ENCODE measurements at places on chromosomes 1 and 21.

DNA sequence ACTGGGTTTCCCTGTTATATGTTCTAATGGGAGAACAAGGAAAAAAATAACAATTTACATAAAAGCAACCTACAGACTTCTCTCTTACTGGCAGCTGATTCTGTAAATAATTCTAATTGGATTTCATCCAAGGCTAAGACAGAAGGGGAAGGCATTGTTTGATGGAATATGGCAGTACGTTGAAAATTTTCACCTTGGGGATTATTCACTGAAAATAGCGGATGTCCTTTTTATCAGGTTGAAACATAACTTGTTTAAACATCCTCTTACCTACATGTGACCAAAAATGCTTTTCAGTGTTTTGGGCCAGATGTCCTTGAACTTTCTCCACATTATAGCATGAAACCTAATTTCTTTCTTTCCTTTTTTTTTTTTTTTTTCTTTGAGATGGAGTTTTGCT lies 24.9 kb downstream of the TSNAX start:
- no peak overlapping the region for H3K4me3 ChIP-seq
- no peak for DNase-seq
- H3K27me3 ChIP-seq = no peaks in the 10 kb centered on the region
- no peaks in the 10 kb centered on the region for H3K36me3 ChIP-seq

DNA sequence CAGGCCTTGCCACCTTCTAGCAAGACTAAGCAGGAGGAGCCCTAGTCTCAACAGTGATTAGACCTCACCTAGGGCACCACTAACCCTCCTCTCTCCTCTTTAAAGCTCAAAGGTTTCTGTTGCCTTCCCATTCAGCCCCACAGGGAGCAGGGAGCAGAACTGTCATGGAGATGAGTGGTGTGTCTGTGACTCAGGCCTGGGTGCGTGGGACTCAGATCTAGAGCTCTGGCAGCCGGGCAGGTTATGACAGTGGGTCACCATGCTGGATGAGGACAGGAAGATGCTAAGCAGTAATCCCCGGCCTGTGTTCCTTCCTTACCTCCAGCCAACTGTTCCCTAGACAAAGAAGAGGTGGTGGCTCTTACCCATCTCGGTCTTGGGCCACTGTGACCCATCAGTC lies 60.1 kb upstream of the COA6 start:
- H3K27me3 ChIP-seq = no peaks in the 10 kb centered on the region
- H3K4me3 ChIP-seq = no peak overlapping the region
- no peaks in the 10 kb centered on the region for H3K4me1 ChIP-seq

DNA sequence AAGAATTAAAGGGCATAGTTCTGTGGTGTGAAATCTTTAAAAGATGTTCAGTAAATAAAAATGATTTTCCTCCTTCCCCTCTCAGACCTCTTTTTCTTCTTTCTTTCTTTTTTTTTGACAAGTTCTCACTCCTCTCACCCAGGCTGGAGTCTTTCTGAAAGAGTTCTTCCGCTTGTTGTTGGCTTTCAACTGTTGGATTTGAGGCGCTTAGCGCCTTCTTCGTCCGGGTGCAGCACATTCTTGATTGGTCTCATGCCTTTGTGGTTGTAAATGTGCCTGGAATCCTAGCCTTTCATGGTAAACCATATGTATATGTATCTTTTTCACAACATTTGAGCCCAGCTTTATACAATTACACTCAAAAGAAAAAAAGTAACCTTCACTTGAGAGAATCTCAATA lies 980 bp upstream of the METTL18 start:
- H3K4me1 ChIP-seq = peaks cover 14% of the 10 kb centered on the region
- no peaks in the 10 kb centered on the region for H3K27me3 ChIP-seq
- no peak overlapping the region for H3K27ac ChIP-seq
- no peaks in the 10 kb centered on the region for H3K36me3 ChIP-seq
- DNase-seq = peak; percentile 30

DNA sequence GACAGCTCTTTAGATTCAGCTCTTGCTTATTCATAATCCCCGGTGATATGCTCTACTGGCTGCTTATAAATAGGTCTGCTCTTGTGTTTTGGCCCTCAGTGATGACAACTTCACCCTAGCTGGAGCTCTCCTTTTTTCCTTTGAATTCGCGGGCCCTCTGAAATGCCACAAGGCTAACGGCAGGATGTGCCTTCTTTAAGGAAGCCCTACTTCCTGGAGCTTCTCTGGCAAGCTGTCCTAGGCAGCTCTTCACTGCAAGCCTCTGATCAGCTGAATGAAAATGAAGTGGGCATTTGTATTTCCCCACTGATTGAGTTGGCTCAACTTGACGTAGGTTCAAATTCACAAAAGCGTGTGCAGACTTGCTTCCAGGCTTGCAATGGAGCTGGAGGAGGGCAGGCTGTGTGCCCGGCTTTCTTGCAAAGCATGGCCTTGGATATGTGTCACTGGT lies 22.2 kb downstream of the SGIP1 start:
- H3K36me3 ChIP-seq = no peaks in the 10 kb centered on the region
- H3K4me1 ChIP-seq = no peaks in the 10 kb centered on the region
- DNase-seq = no peak
- no peak overlapping the region for H3K4me3 ChIP-seq

DNA sequence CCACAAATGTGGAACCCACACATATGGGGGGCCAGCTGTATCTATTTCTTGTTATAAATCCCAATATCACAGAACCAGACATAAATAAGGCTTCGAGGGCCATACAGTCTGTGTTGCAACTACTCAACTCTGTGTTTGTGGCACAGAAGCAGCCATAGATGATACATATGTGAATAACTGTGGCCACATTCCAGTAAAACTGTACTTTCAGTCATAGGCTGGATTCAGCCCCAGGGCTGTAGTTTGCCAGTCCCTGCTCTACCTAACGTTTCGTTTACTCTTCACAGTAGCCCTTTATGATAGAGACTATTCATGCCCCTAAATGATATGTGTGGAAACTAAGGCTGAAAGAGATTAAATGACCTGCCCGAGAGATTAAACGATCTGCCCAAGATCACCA lies 48.7 kb downstream of the FHAD1 start:
- DNase-seq = no peak
- no peaks in the 10 kb centered on the region for H3K27me3 ChIP-seq
- H3K27ac ChIP-seq = no peak overlapping the region

DNA sequence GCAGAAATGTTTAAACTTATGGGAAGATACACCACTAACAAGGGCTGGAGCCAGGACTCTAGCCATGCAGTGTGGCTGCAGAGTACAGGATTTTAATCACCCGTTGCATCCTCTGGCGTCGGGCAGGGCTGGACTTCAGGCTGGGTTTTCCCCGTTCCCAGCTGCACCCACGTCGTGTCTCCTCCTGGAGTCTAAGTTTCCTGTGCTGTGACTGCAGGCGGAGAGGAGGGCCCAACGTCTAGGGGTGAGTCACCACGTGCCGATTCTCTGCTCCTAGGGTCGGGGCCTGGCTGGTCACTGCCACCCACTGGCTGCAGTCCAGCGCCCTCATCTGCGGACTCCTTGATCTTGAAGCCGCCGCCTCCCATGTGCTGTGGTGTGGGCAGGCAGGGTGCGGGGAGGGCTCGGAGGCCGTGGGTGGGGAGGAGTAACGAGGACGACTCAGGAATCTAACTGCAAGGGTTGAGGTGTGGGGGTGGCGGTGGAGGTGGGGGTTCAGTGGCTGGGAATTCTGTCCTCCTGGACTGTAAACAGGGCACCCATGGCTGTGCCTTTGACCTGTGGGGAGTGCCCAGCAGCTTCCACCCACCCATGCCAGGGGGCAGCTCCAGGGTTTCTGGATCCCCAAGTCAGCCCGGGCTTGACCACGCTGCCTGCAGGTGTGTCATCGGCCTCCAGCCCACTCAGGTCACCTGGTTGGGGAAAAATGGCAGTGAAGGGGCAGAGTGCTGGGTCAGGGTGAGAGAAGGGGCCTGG lies 77.8 kb downstream of the ALPL start:
- peak; percentile 34 for DNase-seq
- H3K4me1 ChIP-seq = peaks cover 28% of the 10 kb centered on the region
- H3K27ac ChIP-seq = no peak overlapping the region
- peaks cover 43% of the 10 kb centered on the region for H3K27me3 ChIP-seq

DNA sequence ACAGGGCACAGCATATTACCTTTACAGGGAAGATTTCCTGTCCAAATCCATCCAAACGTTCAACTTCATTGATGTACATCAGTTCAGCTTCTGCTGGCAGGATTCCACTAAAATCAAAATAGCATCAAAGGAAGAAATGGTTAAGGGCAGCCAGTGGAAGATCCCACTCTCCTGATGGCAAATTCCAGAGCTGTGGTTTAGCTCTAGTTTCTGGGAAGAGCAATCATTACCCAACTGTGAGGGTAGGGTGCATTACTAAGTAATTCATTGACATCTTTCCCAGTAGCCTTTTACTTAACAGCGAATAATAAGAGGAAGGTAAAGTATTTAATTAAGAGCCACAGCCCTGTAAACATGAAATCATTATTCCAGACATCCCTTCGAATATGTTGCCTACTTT lies 120.7 kb downstream of the SMYD2 start:
- DNase-seq = no peak
- H3K4me1 ChIP-seq = peaks cover 11% of the 10 kb centered on the region
- no peak overlapping the region for H3K27ac ChIP-seq
- no peaks in the 10 kb centered on the region for H3K27me3 ChIP-seq
- H3K4me3 ChIP-seq = no peak overlapping the region
- H3K36me3 ChIP-seq = no peaks in the 10 kb centered on the region

DNA sequence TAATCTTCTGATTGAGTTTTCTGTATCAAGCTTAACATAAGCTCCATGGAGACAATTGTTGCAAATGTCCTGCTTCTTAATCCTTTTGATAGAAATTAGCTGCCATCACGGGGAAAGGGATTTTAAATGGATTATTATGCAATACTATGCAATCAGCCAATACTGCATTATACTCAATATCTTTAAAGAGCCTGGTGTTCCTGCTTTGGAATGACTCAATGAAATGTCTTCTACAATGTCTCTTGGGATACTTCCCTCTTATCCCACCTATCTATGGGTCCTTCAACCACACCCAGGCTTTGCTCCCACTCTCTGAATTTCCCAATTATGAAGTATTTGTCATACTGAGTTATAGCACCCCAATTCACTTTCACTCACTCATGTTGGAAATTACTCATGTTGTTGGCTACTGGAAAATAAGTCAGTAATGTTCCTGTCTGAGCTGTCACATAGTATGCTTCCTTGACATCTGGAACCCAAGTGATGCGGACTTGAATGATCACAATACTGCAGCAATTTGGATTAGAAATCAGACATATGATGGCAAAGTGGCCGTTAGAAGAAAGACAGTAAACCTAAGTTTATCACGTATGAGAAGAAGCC lies 85.0 kb downstream of the TPR start:
- no peaks in the 10 kb centered on the region for H3K36me3 ChIP-seq
- no peaks in the 10 kb centered on the region for H3K27me3 ChIP-seq
- no peak overlapping the region for H3K4me3 ChIP-seq
- H3K27ac ChIP-seq = no peak overlapping the region
- DNase-seq = no peak

All from neural progenitor cell (in vitro differentiated cells).